ENCODE measurements at places on chromosomes 4 and X.

- no peak for DNase-seq
Measured at GRCh38 chrX:134753718-134754008, 95.4 kb upstream of the PLAC1 start.

DNA sequence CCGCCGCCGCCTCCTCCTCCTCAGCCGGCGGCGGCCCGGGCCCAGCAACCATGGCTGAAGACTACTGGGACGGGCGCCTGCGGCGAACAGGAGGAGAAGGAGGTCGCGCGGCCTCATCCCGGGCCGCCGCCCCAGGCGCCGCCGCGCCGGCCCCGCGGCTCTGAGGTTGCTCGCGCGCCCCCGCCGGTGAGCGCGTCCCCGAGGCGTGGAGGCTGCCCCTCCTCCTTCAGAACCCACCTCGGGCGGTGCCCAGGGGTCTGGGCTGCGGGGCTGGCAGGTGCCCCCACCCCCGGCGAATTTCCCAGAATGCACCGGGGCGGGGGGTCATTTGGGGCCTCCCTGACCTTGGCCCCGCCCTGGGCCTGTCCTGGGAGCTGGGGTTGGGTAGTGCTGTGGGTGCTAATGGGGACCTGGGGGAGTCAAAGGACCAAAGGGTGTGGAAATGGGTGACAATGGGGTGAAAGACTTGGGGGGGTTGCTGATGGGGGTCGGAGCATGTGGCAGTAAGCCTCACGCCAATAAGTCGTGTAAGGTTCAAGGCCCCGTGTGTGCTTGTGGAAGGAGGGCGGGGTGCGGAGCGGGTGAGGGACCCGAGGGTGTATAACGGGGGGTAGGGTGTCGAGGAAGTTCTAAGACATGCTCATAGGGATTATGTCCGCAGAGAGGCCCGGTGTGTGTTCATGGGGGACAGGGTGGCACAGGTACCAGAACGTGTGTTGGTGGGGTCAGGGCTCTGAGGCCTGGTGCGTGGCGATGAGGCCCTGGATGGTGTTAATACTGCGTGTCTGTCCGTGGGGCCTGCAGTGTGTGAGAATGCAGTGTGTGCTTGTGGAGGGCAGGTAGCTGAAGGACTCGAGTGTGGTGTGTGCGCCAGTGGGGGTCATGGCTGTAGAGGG is 687 bp downstream of the CDK16 start:
- peak; percentile 66 for DNase-seq

DNA sequence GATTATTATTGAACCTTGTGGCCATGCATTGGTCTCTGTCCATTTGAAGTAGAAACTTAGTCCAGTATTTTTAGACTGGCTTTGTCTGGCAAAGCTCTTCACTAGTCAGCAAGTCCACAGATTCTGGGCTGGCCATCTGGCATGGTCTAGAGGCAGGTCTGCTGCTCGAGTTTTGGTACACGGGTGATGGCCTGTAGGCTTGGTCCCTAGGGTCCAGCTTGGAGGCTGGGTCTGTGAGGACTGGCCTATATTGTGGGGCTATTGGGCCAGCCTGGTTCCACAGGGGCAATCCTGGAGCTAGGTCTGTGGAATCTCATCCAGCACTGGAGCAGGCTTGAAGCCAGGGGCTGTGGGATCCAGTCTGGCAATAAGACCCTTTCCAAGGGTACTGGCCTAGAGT is 607.6 kb upstream of the KLHL4 start:
- DNase-seq, result no peak

DNA sequence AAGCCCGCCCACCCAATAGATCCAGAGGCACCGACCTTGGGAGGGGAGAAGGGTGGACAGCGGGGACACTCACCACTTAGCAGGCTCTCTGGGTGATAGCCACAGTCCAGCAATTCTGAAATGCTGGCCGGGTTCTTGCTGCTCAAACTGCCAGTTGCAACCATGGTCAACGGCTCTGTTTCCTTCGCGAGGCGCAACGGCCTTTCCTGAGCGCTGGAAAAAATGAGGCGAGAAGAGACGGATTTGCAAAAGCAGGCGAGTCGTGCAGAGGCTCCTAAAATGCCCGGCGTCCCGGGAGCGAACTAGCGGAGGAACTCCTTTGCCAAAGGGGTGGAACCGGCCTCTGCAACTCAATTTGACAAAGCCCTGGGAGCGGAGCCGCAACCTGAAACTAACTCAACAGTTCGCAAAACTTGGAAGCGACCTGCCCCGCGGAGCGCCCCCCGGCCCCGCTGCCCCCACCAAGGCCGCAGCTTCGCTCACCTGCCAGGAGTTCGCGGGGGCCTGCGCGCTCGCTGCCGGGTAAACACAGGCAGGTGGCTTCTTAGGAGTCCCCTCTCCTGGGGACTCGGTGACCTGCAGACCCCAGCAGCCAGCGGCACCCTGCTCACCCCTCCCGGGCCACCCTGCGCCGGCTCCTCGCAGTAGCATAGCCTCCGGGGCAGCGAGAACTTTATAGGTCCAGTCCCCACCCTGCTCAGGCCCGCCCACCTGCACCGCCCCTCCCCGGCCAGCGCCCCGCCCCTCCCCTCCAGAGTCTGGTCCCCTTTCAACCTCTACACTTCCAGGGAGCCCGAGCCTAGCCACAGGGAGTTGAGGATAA is at the start of gene DDIT4L:
DDIT4L (minus strand) TSS at position 649 of the 823 bp plus-strand sequence; CDS start at position 164, 485 bp downstream.
- DNase-seq, result peak; percentile 19

DNA sequence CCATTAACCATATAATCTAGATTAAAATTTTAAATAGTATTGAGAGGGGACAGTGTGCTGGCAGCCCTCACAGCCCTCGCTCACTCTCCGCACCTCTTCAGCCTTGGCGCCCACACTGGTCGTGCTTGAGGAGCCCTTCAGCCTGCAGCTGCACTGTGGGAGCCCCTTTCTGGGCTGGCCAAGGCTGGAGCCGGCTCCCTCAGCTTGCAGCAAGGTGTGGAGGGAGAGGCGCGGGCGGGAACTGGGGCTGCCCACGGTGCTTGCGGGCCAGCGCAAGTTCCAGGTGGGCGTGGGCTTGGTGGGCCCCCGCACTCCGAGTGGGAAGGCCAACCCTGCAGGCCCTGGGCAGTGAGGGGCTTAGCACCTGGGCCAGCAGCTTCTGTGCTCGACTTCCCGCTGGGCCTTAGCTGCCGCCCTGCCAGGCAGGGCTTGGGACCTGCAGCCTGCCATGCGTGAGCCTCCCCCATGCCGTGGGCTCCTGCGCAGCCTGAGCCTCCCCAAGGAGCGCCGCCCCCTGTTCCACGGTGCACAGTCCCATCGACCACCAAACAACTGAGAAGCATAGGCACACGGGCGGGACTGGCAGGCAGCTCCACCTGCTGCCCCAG is 32.8 kb upstream of the CFAP299 start:
- DNase-seq, result no peak

DNA sequence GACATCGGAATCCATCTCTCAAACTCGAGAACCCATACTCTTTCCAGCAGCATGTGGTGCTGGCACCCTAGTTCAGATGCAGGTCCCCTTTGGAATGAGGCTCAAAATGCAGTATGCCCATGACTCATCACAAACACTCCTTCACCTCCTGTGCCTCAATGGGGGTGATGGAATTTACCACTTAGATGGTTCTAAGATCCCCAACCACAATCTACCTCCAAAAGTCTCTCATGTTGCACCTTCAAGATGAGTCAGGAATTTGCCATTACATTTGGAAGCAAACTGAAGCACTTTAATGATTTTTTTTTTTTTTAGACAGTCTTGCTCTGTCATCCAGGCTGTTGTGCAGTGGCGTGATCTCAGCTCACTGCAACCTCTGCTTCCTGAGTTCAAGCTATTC is 8.5 kb upstream of the MID1 start:
- DNase-seq, result no peak

DNA sequence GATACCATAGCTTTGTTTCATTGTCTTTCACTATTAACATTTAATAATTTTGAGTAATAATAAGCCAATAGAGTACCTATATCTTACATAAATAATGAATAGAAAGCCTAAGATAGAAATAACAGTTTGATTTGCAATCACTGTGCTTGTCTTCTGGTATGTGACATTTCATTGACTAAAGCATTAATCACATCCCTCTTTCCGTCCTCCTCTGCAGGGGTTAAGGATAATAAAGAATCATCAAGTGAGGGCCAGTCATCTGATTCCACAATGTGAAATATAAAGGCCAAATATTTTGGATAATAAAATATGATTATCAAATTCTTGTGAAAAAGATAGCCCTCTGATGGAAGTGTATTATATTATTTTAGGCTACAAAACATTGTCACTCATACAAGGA is 2073.4 kb downstream of the ARAP2 start:
- no peak for DNase-seq

DNA sequence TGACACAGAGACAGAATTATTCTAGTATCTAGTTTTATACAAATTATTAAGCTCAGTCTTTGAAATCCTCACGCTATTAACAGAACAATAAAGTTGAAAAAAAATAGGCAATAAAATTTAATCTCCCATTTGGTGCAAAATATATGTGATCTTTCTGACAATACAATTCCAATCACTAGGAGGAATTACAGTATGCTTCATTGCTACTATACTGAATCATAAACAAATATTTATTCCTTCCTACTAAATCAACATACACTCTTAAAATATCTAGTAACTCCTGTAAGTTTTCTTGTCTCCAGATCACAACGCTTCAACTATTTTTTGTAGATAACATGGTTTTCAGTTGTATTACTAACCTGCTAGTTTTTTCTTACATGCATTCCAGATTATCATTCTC is 45.7 kb downstream of the KLHL8 start:
- DNase-seq, result no peak

DNA sequence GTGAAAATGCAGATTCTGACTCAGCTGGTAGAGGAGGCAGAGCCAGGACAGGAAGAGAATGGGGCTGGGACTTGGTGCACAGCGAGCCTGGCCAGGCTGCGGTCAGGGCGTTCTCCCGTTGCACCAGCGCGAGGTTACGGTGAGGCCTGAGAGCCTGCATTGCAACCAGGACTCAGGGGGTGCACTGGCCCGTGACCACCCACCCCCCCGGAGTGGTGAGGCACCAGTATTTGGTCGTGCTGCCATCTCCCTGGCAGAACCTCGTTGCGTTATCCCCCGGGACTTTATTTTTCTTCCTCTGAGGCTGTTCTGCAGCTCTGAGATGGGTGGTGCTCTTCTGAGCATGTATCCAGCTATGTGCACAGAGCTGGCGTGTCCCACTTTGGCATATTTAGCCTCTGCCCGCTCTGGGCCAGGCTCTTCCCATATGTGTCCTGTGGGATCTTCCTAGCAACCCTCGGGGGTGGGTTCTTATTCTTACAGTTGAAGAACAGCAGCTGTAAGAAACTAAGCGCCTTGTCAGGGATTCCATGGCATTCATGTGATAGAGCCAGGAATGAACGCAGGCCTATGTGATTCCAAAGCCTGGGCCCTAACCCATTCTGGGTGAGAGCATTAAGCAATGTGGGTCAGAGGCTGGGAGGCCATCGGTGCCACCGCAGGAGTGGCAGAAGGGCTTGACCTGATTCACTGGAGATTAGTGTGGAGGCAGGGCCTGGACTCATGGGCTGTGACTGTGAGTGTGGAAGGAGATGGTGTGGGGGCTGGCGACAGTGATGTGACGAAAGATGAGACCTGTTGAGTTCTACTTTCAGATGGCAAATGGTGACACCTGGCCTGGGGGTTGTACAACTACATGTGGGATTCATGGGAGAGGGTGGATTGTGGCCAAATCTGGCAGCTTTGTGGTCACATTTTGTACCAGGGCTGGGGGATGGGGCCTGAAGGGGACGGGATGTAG is 3.1 kb downstream of the TADA2B start:
- DNase-seq, result no peak

- DNase-seq, result no peak
Measured at GRCh38 chr4:17152941-17153540, 254.6 kb upstream of the LDB2 start.

DNA sequence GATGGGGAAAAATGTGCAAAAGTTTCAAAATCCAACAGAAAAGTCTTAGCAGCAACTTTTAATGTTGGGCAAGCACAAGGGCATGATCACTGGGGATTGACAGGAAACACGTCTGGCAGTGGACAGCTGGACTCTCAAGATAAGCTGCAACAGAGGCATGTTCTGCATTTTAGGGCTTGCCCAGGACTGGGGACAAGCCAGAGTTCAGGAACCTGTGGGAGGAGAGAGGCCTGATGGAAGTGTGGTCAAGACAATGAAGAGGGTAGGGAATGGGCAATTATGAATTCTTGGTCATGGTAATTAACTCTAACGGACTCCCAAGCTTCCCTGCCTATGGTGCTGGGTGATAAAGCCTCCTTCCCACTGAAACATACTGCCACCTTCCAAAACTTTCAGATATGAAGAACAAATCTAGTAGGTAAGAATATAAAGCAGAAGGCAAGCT is 48.4 kb downstream of the ANXA3 start:
- peak; percentile 90 for DNase-seq

GRCh38 chr4:38672074-38672396 is 8.0 kb downstream of the KLF3 start:
- DNase-seq, result no peak

DNA sequence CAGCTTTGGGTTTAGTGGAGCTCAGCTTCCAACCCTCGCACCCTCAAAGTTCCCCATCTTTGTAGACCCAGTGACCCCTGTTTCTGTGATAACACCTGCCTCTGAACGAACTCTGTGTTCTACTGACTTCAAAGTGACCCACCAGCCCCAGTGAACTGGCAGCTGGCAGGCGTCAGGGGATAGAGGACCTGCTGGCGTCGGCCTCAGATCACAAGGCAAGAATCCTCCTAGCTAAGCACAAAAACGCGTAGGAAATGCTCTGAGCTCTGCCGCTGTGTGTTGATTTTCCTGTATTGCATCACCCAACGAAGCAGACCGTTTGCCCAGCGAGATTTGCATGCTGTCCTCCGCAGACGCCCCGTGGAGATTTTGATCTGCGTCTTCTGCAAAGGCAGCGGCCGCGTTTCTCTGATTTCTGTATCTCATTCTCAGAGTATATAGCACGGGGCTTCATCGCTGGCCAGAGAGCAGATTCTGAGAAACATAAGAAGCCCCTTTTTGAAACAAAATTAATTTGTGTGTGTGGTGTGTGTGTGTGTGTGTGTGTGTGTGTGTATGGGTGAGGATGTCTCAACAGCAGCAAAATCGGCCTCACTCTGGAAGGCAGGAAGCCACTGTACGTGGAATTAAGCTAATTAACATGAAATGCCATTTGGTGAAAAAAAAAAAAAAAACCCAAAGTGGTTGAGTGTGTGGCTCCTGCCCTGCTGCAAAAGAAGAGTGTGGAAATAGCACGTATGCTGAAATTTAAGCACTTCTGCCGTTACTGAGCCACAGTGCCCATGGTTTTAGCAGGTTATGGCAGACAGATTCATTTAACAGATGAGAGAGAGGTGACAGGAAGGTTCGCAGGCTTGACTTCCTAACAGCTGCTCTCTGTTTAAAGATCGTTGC is 29.2 kb upstream of the ASMTL start:
- peak; percentile 96 for DNase-seq

DNA sequence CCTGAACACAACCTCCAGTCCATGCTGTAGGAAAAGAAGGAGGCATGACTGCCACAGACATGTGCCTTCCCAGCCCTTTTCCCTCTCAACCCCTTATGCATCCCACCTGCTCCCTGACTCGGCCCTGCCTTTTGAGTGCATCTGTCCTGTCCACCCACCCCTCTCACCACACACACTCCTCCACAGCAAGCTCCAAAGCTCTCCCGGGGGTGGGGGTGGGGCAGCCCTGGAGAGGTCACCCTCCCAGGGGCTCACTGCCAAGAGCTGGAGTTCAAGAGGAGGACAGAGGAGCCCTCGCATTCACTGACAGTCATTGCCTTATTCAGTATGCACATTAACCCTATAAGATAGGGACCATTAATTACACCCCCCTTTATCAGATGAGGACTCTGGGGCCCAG is 46.6 kb upstream of the MAMLD1 start:
- no peak for DNase-seq
